ENCODE measurements at places on chromosomes 12 and 14.
A peak's percentile ranks its signal among the peaks of the same experiment; 100 is the strongest.

- no peak for DNase-seq
Observed at GRCh38 chr14:32364941-32365340, 35.8 kb downstream of the AKAP6 start.

GRCh38 chr12:104785886-104786285 is 172.2 kb downstream of the SLC41A2 start:
- no peak for DNase-seq

DNA sequence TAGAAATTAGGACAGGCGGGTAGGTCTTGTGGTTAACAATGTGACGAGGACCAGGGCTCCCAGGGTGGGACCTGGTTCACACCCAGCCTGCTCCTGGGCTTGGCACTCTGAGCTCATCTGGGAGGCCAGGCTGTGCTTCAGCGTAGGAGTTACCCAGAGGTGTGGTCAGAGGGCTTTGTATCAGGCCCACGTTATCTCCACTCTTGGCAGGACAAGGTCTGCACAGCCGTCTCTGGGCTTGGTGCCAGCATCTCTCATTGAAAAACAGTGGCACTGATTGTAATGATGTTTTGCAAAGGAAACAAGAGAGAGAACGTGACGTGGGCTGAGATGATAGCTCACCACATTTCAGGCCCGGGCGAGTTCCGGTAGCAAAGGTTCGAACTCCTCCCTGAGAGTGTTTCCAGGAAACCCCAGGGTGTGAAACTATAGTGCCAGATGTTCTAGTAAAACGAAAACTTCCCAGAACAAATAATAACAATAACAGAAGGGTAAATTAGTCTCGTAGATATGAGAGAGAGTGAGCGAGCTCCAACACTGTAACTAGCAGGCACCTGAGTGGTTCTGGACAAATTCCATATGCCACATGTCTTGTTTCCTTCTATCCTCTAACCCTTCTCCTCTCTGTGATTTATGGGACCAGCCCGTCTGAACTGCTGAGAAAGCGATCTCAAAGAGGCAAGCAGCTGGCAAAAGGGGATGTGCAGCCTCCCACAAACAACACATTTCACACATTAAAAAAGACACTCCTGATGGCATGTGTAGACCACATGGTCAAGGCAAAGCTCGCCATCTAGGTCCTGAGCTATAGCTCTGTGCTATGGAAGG is 227.3 kb downstream of the KTN1 start:
- DNase-seq: peak; percentile 69

GRCh38 chr12:62205346-62205745 is 54.9 kb upstream of the USP15 start:
- no peak for DNase-seq

DNA sequence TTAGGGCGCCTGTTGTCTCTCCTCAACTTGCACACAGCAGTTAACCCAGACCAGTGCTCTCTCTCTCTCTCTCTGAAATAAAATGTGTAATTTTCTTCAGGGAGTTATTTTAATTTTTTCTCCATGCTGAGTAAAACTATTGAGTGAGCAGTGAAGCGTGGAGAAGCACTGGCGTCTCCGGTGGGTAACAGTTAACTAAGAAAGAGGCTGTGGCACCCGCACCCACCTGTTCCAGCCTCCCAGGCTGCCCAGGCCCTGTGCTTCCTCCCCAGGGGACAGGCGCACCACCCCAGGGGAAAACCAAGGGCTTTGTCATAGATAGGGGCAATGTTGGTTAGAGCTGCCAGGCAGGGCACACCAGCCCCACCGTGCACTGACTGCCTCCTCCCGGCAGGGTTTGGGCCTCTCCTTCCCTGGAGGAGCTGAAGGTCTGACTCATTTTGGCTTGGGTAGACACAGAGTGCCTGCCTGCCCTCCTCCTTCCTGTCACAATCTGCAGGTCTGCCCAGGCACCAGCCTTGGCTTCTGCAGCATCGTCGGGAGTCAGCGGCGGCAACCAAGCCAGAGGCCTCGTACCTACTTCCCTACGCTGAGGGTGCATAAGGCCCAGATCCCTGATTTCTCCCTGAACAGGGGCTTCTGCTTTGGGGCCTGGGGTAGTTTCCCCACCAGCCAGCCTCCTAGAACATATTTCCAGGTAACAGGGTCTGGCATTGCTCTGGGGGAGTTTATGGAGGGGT is 3.9 kb downstream of the HOXC5 start:
- no peak for DNase-seq

- DNase-seq: no peak
Observed at GRCh38 chr12:8146442-8146771, 10.4 kb upstream of the ZNF705A start.

- DNase-seq: no peak
Observed at GRCh38 chr12:131900397-131900796, 6.0 kb downstream of the ULK1 start.

DNA sequence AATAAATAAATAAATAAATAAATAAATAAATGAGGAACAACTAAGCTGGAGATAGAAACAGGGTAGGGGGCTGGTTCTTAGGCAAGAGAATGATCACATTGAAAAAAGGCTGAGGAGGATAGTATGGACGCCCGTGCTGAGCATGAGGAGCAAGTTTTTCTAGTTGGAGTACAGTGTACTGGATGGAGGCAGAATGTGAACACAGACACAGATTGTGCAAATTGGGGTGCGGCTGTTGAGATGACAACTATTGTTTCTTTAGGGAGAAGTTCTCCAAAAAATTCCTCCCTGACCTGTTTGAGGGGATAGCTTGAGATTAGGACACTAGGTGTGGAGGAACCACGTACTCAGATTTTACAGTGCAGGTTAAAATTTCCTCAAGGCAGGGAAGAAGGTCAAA is 979 bp upstream of the BIN2 start:
- no peak for DNase-seq

DNA sequence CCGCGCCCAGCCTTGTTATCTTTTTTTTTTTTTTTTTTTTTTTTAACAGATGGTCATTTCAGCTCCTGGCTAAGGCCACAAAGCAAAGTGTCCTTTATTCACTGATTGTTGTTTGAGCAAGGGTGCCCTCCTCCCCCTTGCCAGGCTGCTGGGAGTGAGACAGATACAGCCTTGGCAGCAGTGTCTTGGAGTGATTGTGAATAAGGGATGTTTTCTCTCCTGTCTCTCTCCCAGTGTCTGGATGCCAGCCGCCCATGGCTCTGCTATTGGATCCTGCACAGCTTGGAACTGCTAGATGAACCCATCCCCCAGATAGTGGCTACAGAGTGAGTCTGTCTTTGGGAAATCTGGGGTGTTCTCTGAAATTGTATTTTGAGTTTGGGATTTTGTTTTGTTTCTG is 28.7 kb downstream of the FNTB start:
- no peak for DNase-seq

DNA sequence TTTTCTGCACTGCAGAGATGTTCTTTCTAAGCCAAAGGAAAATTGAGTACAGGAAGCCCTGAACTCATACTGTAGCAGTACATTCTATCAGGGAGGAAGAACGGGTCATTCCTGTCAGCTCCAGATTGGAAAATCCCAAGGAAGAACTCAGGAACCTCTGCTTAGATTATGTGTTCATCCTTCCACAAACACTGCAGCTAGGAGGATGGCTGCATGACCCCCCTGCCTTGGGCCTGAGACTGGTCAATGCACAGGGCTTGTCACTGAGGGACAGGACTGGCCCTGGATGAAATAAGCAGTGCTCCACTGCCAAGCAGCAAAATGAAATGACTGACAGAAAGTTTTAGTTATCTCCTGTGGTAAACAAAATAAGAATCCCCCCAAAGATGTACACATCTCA is 1406.8 kb upstream of the TMEM132C start:
- DNase-seq: no peak

DNA sequence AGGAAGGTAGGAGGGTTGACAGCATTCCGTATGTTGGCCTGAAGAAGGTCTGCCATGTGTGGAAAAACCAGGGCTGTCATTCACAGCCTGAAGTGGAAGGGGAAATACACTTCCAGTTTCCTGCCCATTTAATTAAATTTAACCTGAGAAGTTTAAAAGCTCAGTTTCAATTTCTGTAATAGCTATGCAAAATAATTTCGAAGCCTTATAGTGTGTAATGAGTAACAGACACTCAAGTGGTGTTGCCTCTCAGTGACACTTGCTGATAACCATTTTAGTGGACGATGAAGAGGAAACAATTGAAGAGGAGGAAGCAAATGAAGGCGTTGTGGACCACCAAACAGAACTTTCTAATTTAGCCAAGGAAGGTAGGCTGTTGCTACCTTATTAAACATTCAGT is 44.8 kb downstream of the EP400 start:
- DNase-seq: no peak

- no peak for DNase-seq
Observed at GRCh38 chr14:60649875-60650372, 647 bp upstream of the SIX1 start.

GRCh38 chr12:93708952-93709351 is 31.8 kb downstream of the CRADD start:
- no peak for DNase-seq

DNA sequence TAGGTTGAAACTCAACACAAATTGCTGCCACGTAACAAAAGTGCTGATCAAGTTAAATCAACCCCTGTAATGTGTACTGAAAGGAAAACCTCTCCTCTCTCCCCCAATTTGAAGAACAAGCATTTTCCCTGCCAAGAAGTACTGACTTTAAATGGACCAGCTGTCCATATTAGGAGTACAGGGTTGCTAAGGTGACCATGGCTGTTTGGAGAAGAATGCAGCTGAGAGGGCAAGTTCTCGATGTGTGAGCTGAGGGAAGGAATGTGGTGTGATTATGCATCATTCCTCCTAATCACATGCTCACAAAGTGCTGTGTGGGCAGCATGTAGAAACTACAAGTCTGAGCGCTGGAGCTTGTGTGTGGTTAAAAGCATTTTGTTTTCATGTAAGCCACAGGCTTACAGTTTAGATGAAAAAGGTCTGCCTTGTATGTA is 50.9 kb upstream of the CCT2 start:
- peak; percentile 3 for DNase-seq

GRCh38 chr12:124852329-124852831 is 11.3 kb downstream of the SCARB1 start:
- DNase-seq: no peak

GRCh38 chr14:64279704-64280668 is 14.2 kb downstream of the ESR2 start:
- peak; percentile 5 for DNase-seq

DNA sequence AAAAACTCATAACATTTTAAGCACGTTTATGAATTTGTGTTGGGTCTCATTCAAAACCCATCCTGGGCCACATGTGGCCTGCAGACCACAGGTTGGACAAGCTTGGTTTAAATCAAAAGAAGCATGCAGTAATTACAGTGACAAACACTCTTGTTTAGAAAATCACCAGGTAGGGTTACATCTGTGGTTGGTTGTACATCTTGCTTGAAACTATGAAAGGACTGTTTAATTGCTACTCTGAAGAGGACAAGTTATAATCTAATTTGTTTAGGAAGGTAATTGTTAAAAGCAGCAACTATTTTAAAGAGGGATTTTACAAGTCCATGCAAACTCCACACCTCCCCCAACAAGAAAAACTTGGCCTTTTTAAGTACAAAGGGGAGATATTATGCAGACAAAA is 4.0 kb downstream of the TRIP11 start:
- DNase-seq: no peak

GRCh38 chr12:24172031-24172772 is 222.7 kb upstream of the SOX5 start:
- no peak for DNase-seq

DNA sequence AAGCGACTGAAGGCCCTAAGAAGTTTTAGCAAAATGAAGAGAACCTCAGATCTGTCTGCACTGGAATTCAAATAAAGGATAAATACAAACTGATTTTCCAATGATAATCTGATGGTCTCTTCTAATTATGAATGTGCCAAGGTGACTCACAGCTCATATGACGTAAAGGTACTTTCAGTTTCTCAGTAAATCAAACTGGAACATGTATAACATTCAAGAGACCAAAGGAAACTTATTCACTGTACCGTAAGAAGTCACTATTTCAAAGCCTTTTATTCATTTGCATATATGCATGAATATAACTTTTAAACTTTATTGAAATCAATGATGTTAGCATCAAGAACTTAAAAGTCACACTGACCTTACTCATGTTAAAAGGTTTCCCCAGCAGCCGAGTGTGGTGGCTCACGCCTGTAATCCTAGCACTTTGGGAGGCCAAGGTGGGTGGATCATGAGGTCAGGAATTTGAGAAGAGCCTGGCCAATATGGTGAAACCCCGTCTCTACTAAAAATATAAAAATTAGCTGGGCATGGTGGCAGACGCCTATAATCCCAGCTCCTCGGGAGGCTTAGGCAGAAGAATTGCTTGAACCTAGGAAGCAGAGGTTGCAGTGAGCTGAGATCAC is 52.2 kb downstream of the ATXN2 start:
- no peak for DNase-seq

DNA sequence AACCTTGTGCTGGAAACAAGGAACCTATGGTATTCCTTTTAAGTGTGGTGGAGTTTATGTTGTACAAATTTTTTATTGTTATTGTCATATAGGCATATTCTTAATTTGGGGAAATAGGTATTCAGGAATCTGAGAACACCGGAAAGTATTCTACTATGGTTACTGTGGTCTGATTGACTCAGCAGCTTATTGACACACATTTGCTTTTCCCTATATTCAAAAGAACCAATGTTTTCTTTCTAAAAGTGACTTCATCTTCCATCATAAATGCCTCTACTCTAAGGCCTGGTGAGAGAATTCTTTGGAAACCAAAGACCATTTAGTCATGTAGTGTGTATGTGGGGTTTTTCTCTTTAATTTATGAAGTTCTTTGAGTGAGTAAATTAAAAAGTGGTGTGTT is 474.8 kb downstream of the TMTC2 start:
- DNase-seq: no peak

GRCh38 chr14:50471838-50472465 is 60.4 kb downstream of the MAP4K5 start:
- no peak for DNase-seq

- DNase-seq: no peak
Observed at GRCh38 chr14:78947681-78948080, 777.5 kb downstream of the NRXN3 start.

DNA sequence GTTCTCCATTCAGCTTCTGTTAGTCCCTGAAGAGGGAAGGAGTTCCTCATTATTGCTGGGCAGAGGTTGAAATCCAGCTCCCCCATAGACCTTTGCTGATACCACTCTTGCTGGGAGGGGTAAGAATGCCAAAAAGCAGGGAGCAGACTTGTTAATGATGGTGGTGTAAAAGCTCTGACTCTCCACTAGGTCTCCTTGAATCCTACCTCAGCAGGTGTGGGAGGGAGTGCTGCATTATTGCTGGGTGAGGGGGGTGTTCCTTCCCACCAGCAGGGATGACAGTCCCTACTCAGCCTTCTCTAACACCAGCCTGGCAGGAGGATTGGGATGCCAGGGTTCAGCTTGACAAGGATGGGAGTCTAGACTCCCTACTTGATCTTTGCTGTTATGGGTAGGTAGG is 185.8 kb upstream of the NOS1 start:
- no peak for DNase-seq

GRCh38 chr12:58026897-58027891 is 85.8 kb downstream of the ATP23 start:
- DNase-seq: no peak

DNA sequence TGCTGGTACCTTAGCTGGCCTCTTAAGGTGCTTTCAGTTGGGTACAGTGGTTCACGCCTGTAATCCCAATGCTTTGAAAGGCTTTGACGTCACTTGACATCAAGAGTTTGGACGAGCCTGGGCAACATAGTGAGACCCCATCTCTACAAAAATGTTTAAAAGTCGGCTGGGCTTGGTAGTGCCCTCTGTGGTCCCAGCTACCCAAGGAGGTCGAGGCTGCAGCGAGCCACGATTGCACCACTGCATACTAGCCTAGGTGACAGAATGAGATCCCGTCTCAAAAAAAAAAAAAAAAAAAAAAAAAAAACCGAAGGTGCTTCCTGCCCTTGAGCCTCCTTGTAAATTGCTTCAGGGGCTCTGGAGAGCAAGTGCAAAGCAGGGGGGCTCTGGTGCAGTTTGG is 50.0 kb downstream of the ACACB start:
- DNase-seq: no peak

GRCh38 chr14:50311337-50311971 is 575 bp downstream of the L2HGDH start:
- DNase-seq: no peak
